ENCODE measurements at places on chromosomes 13 and 19.

GRCh38 chr19:34707661-34708060, 26.4 kb upstream of the ZNF181 start:
- no peak for DNase-seq

GRCh38 chr19:52094526-52095130, 937 bp downstream of the ZNF841 start:
- no peak for DNase-seq

DNA sequence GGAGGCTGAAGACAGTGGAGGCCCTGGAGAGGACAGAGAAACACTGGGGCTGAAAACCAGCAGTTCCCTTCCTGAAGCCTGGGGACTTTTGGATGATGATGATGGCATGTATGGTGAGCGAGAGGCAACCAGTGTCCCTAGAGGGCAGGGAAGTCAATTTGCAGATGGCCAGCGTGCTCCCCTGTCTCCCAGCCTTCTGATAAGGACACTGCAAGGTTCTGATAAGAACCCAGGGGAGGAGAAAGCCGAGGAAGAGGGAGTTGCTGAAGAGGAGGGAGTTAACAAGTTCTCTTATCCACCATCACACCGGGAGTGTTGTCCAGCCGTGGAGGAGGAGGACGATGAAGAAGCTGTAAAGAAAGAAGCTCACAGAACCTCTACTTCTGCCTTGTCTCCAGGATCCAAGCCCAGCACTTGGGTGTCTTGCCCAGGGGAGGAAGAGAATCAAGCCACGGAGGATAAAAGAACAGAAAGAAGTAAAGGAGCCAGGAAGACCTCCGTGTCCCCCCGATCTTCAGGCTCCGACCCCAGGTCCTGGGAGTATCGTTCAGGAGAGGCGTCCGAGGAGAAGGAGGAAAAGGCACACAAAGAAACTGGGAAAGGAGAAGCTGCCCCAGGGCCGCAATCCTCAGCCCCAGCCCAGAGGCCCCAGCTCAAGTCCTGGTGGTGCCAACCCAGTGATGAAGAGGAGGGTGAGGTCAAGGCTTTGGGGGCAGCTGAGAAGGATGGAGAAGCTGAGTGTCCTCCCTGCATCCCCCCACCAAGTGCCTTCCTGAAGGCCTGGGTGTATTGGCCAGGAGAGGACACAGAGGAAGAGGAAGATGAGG, 1.5 kb downstream of the PPP1R15A start:
- DNase-seq = no peak

DNA sequence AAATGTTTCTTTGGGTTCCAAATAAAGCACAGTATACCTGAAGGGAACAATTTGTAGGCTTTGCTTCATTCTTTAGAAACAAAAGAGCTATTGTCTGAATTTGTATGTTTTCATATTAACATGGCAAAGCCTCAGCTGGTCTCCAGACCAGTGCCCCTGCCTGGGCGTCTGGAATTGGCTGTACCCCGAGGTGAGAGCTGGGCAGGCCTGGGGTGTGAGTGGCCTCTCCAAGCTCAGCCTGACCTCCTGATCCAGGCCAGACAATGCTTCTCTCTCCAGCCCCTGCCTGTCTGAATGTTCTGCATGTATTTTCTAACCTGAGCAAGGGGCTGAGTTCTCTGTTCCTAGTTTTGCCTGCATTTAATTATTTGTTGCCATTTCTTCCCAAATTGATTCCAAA, 66.3 kb upstream of the MCF2L start:
- DNase-seq = no peak
